ENCODE measurements at places on chromosomes 4 and X.

DNA sequence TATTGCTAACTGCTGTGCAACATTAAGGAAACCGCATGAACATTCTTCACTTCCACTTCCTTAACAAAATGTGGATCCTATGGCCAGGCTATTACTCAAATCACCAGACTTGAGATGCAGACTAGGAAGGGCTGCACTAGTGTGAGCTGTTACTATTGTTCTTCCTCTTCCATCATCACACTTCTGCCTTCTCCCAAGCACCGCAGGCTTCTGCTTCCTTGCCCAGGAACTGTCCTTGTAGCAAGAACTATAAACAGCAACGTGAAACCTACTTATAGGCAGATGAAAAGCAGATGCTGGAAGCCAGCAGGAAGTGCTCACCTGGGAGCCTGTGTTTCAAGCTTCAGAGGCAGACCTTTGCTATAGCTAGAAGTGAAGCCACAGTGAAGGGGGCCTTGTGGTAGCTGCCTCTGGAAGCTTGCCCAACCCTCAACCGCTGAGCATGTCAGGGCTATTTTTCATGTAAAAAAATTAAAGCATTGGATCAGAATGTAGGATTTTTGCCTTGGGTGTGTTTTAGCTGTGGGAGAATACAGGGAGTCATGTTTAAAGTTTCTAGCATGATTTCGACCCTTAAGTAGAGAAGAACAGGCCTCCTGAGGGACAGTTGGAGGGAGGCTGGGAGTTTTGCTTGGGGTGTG lies 43.9 kb downstream of the CLNK start:
- DNase-seq, result peak; percentile 48

DNA sequence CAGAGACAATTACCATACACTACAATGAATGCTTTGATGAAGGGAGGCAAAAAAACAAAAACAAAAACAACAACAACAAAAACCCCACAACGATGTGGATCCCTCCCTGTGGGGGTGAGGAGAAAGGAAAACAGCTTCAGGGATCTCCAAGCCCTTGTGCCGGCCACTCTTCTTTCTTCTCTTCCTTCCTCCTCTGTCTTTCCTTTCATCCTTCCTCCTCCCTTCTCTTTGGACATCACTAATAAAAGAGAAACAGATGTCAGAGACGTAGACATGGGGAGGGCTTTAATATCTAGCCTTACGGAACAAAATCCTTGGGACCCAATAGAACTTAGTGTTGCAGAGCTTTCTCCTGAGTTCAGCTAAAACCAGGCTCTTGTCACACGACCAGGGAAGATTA lies 18.8 kb upstream of the STX18 start:
- DNase-seq, result peak; percentile 32

DNA sequence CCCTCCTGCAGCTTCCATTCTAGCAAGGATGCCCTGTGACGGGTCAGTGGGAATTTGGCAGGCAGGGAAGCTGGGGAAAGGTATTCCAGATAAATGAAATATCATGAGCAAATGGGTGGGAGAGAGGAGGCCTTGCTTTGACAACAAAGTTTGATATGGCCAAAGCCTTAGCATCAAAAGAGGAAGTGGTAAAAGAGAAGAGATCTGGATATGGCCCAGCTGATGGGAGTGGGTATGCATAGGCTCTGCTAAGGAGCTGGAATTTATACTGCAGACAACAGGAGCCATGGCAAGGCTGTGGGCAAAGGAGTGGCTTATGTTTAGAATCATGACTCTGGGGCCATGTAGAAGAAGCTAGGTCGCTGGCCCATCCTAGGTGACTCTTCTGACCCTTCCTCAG lies 89.2 kb downstream of the PJA1 start:
- no peak for DNase-seq

DNA sequence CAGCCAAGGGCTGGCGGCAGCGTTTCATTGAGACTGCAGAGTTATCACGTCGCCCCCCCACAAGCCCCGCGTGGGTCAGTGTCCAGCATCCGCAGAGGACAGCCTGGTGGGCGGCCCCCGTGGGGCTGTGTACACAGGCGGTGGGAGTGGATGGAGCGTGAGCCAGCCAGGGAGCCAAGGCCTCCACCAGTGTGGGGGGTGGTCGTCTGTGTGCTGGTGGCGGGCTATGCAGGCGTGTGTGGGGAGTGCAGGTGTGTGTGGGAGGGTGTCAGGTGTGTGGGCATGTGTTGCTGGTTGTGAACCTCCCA lies 56.5 kb upstream of the NKX1-1 start:
- DNase-seq, result no peak

GRCh38 chr4:88811904-88812303 lies 114.3 kb upstream of the NAP1L5 start:
- no peak for DNase-seq

DNA sequence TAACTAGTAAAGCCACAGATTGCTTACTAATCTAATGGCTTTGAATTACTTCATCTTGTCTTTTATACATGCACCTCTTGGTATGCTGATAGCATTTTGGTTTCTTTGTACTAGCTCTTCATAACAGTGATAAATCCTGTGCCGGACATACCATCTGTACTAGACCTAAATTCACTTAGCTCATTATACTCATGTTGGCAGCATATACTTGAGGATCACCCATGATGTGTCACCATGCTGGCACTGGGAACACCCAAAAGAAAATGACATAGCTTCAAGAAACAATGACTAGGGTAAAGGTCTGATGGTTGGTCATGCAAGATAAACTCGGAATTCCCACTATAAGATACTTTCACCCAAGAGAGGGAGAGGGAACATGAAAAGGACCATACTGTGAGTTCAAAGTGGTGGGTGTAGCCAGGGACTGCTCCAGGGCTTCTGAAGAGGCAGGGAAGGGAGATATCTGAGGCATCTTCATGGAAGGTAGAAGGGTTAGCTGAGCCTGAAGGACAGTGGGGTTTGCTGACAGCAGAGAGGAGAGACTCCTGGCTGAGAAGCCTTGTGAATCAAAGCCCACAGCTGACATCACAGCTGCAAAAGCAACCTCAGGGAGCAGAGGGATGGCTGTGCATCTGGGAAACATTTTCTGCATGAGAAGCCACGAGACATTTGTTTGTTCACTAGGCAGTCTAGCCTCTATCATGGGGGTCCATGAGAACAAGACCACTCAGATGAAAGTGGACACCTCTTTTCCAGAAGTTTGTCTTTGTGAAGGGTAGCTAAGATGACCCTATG lies 314.2 kb downstream of the RAB28 start:
- no peak for DNase-seq

GRCh38 chr4:70356185-70356584 lies 4.4 kb upstream of the SMR3A start:
- no peak for DNase-seq
